ENCODE measurements at places on chromosomes 4 and X.

- no peak for DNase-seq
These were observed 60.8 kb upstream of the FMR1 start for GRCh38 chrX:147850875-147851274.

GRCh38 chr4:182939680-182940079, 22.5 kb upstream of the DCTD start:
- DNase-seq = no peak

DNA sequence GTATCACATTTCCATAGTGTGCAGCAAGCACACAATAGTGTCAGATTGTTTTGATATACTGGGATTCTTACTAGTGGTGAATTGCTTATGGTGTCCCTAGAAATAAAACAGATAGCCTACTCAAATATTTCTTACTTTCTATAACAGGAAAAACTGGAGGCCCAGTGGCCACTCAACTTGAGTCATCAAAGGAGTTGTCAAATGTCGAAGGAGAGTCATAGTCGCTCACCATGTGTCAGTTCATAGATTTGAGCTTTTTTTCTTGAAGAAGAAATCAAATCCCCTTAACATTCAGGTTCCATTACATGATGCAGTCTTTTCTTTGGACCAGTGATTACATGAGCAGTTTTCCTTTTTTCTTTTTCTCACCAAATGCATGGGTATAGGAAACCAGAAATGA, 1271.0 kb downstream of the RAPGEF2 start:
- DNase-seq = no peak

DNA sequence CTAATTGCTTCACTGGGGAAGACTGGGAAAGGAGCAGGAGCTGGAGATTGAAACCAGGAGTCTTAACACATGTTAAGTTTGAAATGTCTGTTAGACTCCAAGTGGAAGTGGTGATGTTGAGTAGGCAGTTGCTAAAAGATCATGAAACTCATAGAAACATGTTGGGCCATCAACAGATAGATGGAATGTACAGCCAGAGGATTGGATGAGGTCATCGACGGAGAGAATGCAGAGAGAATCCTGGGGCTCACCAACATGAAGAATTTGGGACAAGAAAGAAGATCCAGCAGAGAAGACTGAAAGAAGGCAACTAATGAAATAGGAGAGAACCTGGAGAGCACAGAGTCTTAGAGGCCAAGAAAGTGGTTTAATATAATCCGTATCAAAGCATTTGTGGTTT, 19.4 kb upstream of the TSPAN5 start:
- no peak for DNase-seq

DNA sequence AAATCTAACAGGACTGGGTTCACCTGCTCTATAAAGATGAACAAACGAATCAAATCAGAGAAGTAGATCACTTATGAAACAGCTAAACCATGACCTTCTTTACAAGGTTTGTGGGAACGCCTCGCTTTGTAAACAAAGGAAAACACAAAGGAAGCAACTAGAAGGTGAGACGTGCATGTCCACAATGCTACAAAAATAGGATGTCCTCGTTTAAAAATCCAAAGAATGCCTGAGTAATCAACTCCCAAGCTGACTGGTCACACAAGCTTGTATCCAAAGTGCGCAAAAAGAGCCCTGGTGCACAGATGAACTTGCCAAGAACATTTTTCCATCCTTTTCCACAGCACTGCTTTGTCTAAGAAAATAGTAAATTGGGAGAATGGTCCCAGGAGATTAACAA, 6.3 kb upstream of the SH3KBP1 start:
- no peak for DNase-seq

GRCh38 chrX:130224810-130225209, 43.9 kb downstream of the ZNF280C start:
- no peak for DNase-seq

GRCh38 chr4:743463-744211, 38.0 kb downstream of the PCGF3 start:
- DNase-seq = no peak

GRCh38 chrX:100883654-100884053, 9.5 kb upstream of the NOX1 start:
- no peak for DNase-seq

DNA sequence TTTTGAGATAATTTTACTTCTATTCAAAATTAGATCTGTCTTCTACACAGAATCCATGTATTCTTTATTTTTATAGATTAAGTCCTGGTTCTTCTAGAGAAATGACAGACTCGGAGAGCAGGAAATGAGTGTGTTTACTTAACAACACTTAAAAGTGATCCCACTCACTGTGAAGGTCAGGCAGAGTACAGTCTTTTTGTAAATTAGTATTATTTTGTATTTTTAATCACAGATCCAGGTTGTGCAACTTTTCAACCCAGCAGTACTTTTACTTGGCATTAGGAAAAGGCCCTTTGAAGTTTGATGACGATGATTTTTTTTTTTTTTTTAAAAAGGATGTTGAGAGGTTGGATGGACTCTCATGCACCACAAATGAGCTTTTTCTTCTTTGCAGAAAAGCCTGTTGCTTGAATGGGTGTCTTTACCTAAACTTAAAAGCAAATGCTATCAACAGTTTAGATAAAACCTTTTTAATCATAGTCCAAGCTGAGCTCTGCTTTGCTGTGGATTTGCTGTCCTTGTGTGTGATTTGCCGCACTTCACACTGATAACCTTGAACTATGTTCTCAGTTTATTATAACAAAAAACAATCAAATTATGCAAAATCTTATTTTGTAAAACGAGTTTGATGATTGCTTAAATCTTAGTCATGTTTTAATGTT, 114.1 kb downstream of the MXRA5 start:
- no peak for DNase-seq

DNA sequence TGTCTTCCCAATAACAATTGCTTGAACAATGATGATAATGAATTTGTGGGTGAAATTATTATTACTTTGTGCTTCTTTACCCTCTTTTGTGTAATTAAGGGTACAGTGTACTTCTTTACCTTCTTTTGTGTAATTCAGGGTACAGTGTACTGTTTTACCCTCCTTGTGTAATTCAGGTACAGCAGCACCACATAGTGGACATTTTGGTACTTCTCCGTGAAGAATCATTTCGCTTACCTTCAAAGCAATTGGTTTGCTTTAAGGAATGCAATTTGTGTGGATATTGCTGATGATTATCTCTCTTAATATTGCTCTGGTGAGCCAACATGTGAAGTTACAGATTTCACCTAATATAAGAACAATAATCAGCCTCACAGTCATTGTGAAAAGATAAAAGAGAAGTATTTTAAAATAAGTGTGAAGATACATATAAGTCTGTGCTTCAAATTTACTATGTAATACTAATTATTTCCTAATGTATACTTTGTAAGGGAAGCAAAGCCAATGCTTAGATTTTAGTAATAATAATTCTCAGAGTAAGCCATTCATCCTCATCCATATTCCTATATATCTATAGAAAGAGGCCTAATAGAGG, 27.2 kb upstream of the SEC24B start:
- no peak for DNase-seq

GRCh38 chr4:142881331-142881730, 35.2 kb upstream of the INPP4B start:
- DNase-seq = no peak

DNA sequence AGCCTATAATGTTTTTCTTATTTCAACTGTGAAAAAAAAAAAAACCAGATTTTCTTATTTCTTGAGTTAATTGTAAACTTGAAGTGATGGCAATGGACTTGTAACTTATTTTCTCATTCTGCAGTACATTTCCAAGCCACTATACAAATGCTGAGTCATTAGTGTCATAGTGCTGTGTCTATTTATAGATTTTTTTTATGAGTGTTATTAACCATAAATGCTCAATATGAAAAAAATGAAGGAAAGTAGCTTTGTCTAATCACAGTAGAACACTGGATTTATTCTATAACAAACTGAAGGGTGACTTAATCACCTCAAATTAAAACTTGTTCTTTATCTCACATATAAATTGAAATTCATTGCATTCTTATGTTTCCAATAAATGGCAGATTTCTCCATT, 718.6 kb downstream of the CCSER1 start:
- no peak for DNase-seq

GRCh38 chr4:1629699-1630083, 54.4 kb downstream of the FAM53A start:
- DNase-seq = no peak

Measured in body of pancreas (tissue), 4 donors.